ENCODE measurements at places on chromosomes 12 and 14.

- H3K27me3 ChIP-seq, result no peaks in the 10 kb centered on the region
- H3K27ac ChIP-seq, result no peak overlapping the region
- H3K36me3 ChIP-seq, result no peaks in the 10 kb centered on the region
- no peak for DNase-seq
- H3K4me1 ChIP-seq, result no peaks in the 10 kb centered on the region
- H3K4me3 ChIP-seq, result no peak overlapping the region
Observed at GRCh38 chr12:57906821-57907220, 34.5 kb upstream of the ATP23 start.

- no peaks in the 10 kb centered on the region for H3K4me1 ChIP-seq
- no peak for DNase-seq
- no peak within 1 kb of the TSS for H3K4me3 ChIP-seq
Observed at GRCh38 chr14:88005050-88005481, at the start of gene GPR65. TSS of gene GPR65 (plus strand) at chr14:88005135. CDS start at chr14:88010848, 5,713 bp downstream.

GRCh38 chr14:74141703-74142102, 56.9 kb downstream of the LIN52 start:
- no peaks in the 10 kb centered on the region for H3K36me3 ChIP-seq
- no peaks in the 10 kb centered on the region for H3K27me3 ChIP-seq
- H3K4me3 ChIP-seq, result no peak overlapping the region
- no peak for DNase-seq
- H3K27ac ChIP-seq, result no peak overlapping the region
- H3K4me1 ChIP-seq, result no peaks in the 10 kb centered on the region

DNA sequence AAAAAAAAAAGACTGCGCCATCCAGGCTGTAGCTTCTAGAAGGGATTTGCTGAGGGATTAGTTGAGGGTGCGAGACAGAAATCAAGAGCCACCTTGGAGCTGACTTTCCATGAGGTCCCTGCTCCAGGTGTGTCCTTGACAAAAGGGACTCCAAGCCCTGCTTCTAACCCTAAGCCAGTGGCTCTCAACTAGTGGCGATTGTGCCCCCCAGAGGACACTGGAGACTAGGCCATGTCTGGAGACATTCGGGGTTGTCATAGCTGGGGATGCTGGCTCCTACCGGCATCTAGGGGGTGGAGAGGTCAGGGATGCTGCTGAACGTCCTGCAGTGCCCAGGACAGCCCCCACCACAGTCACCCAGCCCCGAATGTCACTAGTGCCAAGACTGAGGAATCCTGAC, 40.6 kb downstream of the SPRING1 start:
- H3K27ac ChIP-seq, result no peak overlapping the region
- H3K4me3 ChIP-seq, result no peak overlapping the region
- no peaks in the 10 kb centered on the region for H3K27me3 ChIP-seq

DNA sequence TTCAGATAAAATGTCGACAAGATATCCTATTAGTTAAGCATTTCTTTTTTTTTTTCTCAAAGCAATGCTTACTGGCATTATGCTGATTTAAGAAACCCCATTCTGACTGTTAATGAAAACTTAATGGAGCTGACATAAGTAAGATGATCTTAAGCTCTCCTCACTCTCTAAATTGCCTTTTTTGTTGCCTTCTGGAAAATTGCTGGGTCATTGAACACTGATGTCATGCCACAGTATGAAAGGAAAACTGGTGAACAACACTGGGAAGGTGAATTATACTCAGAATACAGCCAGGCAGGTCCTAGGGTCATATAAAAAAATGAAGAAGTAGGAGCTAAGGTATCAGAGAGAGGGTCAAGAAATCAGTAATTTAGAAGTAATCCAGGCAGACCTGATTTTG, 179.9 kb downstream of the BTG1 start:
- H3K4me3 ChIP-seq, result no peak overlapping the region
- H3K27me3 ChIP-seq, result no peaks in the 10 kb centered on the region
- H3K27ac ChIP-seq, result no peak overlapping the region
- H3K4me1 ChIP-seq, result no peaks in the 10 kb centered on the region
- H3K36me3 ChIP-seq, result no peaks in the 10 kb centered on the region

DNA sequence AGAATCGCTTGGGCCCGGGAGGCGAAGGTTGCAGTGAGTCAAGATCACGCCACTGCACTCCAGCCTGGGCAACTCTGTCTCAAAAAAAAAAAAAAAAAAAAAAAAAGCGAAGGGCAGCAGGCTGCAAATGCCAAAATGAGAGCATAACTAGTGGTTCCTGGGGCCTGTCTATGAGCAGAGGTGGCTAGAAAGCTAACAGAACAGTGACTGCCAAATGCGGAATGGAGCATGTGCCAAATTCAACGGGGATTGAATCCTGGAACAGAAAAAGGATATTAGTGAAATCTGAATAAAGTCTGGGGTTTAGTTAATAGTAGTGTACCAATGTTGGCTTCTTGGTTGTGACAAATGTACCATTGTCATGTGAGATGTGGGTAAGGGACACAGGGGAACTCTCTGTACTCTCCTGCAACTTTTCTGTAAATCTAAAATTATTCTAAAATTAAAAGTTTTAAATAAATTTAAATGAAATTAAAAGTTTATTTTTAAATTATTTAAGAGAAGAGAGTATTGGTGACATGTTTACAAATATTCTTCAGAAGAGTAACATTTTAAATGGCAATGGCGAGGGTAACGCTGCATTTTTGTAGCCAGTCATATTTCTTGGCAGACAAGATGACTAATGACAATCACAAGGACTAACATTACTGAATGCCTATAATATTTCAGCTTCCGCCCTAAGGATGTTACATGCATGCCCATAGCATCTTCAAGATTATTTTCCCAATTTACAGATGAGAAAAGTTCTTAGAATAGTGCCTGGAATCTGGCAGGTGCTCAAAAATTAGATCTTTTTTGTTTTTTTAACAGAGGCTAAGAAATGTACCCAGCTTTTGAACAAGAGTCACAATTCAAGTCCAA, 28.9 kb upstream of the NUDT4 start:
- H3K4me3 ChIP-seq, result no peak overlapping the region
- H3K4me1 ChIP-seq, result no peaks in the 10 kb centered on the region
- H3K27me3 ChIP-seq, result no peaks in the 10 kb centered on the region
- no peak overlapping the region for H3K27ac ChIP-seq
- no peak for DNase-seq

DNA sequence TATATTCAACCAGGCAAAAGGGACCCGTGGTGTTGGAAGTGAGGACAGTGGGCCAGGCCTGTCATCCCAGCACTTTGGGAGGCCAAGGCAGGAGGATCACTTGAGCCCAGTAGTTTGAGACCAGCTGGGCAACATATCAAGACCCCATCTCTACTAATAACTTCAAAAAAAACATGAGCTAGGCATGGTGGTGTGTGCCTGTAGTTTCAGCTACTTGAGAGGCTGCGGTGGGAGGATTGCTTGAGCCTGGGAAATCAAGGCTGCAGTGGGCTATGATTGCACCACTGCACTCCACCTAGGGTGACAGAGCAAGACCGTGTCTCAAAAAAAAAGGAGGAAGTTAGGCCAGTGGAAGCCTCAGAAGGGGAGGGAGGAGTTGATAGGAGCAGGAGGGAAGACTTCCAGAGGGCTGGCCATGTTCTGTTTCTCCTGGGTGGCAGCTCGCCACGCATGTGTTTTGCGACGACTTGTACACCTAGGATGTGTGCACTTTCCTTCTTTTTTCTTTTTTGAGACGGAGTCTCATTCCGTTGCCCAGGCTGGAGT, 10.1 kb downstream of the SLC25A29 start:
- DNase-seq, result no peak
- no peaks in the 10 kb centered on the region for H3K27me3 ChIP-seq
- H3K4me1 ChIP-seq, result no peaks in the 10 kb centered on the region
- no peak overlapping the region for H3K4me3 ChIP-seq
- peaks cover 25% of the 10 kb centered on the region for H3K36me3 ChIP-seq
- H3K27ac ChIP-seq, result no peak overlapping the region

GRCh38 chr14:81991998-81992397, 458.3 kb upstream of the SEL1L start:
- DNase-seq, result no peak
- no peaks in the 10 kb centered on the region for H3K4me1 ChIP-seq
- H3K4me3 ChIP-seq, result no peak overlapping the region
- no peaks in the 10 kb centered on the region for H3K27me3 ChIP-seq

- no peak overlapping the region for H3K27ac ChIP-seq
- H3K36me3 ChIP-seq, result no peaks in the 10 kb centered on the region
- DNase-seq, result no peak
- H3K27me3 ChIP-seq, result no peaks in the 10 kb centered on the region
- peaks cover 4% of the 10 kb centered on the region for H3K4me1 ChIP-seq
Observed at GRCh38 chr14:61358554-61359226, 37.3 kb downstream of the PRKCH start.

DNA sequence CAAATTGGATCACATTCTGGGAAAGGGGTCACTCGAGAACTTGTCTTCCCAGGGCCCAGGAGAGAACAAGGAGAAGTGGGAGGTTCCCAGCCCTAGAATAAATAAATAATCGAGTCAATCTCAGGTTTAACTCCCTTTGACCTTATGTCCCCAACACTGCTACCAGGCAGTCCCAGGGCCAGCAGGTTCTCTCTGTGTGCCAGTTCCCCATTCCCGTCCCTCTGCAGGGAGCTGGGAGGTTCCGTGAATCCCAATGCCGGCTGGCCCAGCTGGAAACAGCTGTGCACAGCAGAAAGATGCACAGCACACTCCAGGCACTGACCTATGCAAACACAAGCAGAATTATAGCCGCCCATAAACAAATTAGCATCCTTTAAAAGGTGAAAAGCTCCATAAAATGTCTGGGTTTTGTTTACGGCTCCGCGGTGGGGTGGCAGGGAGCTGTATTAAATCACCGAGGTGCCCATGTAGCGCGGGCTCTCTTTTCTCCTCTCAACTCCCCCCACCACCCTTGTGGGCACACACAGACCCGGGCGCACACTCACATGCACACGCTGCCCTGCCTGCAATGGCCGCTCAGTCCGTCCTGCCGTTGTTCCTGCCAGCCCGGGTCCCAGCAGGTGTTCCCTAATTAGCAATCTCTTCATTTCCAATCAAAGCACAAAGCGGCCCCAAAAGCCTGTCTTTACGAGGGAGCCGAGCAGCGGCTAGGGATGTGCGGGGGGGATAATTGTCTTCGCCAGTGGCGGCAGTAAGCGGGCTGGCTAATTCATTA, 46.6 kb upstream of the ESRRB start:
- H3K27ac ChIP-seq, result no peak overlapping the region
- no peak for DNase-seq
- H3K4me3 ChIP-seq, result peak overlapping the region; percentile 16
- H3K36me3 ChIP-seq, result no peaks in the 10 kb centered on the region

DNA sequence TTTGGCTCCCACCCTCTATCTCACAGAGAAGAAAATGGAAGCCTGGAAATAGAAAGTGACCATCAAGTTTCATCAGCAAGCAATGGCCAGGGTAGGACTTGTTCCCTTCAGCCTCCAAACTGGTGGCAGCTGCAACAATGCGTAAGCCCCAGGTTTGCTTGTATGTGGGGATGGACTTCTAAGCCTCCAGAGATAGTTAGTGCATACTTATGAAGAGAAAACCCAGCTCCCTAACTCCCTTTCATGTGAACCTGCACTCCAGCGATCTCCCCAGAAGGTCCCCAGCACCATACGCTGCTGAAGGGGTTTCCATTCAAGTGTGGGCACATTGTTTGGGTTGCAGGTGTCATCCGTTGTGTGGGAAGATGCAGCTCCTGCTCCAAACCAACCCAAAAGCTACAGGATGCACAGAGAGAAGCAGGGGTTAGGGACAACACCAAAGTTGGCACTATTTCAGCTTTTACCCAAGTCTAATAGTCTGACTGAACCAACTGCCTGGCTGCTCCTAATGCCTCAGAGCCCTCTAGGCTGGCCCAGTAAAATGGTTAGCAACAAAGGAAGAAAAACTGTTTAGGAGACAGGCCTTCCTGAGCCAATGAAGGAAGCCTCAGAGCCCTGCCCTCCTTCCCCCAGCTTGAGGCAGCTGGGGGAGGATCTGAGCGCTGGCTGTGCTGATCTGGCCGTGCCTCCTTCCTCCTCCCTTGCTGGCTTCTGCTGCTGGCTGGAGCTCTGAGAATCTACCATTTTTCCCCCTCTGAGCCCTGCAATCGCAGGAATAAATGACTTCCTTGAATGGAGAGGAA, 12.3 kb downstream of the ZFP36L1 start:
- H3K27me3 ChIP-seq, result no peaks in the 10 kb centered on the region
- DNase-seq, result no peak
- H3K4me3 ChIP-seq, result no peak overlapping the region
- H3K36me3 ChIP-seq, result no peaks in the 10 kb centered on the region
- H3K27ac ChIP-seq, result no peak overlapping the region

GRCh38 chr12:109777544-109777943, 55.7 kb downstream of the TRPV4 start:
- peak; percentile 25 for DNase-seq
- no peaks in the 10 kb centered on the region for H3K27me3 ChIP-seq
- no peak overlapping the region for H3K4me3 ChIP-seq
- no peak overlapping the region for H3K27ac ChIP-seq
- H3K4me1 ChIP-seq, result peaks cover 2% of the 10 kb centered on the region
- H3K36me3 ChIP-seq, result no peaks in the 10 kb centered on the region

- H3K27ac ChIP-seq, result no peak overlapping the region
- no peak for DNase-seq
- H3K4me1 ChIP-seq, result no peaks in the 10 kb centered on the region
- H3K36me3 ChIP-seq, result no peaks in the 10 kb centered on the region
- H3K4me3 ChIP-seq, result no peak overlapping the region
Observed at GRCh38 chr14:77598366-77599070, 17.9 kb downstream of the SPTLC2 start.

GRCh38 chr14:104741108-104741802, 11.7 kb upstream of the SIVA1 start:
- no peaks in the 10 kb centered on the region for H3K4me1 ChIP-seq
- peaks cover 7% of the 10 kb centered on the region for H3K36me3 ChIP-seq
- no peak overlapping the region for H3K4me3 ChIP-seq

- H3K4me3 ChIP-seq, result no peak overlapping the region
- H3K4me1 ChIP-seq, result no peaks in the 10 kb centered on the region
- no peak overlapping the region for H3K27ac ChIP-seq
Observed at GRCh38 chr12:114209861-114210260, 196.1 kb downstream of the TBX5 start.

GRCh38 chr14:44701563-44702263, 194.6 kb upstream of the FSCB start:
- H3K27ac ChIP-seq, result no peak overlapping the region
- no peak overlapping the region for H3K4me3 ChIP-seq
- H3K36me3 ChIP-seq, result no peaks in the 10 kb centered on the region
- no peak for DNase-seq

- no peaks in the 10 kb centered on the region for H3K27me3 ChIP-seq
- H3K4me1 ChIP-seq, result no peaks in the 10 kb centered on the region
- H3K36me3 ChIP-seq, result no peaks in the 10 kb centered on the region
- H3K27ac ChIP-seq, result no peak overlapping the region
- no peak overlapping the region for H3K4me3 ChIP-seq
Observed at GRCh38 chr12:27236498-27236897, 7.6 kb upstream of the STK38L start.

DNA sequence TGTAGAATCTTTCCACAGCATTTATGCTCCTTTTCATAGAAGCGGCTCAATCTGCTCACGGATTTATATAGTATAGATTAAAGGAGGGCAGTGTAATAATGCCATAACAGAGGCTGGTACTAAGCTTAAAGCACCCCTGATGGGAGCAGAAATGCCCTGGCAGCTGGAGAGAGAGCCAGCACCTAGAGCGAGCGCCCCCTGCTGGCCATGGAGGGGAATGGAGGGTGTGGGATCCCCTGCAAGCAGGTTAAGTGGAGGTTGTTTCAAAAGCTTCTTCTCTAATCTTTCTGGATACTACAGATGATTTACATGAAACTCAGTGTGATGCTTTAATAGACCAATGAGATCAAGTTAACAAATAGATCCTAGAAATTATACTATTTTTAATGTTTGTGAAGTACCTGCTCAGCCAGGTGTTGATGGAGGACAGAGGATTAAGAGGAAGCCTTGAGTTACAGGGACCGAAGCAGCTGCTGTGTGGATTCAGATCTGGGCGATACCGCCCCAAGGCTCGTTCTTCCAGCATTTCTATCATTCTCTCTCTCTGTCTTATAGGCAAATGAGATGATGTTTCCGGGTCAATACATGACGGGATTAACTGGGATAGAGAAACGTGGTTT, 1519.3 kb upstream of the TMEM132C start:
- H3K36me3 ChIP-seq, result no peaks in the 10 kb centered on the region
- DNase-seq, result no peak
- no peak overlapping the region for H3K4me3 ChIP-seq
- H3K27ac ChIP-seq, result no peak overlapping the region

All from iPS DF 6.9 (cell line).